ENCODE measurements at places on chromosomes 13 and 19. TPM values are rescaled to one million over a fixed set of nuclear protein-coding genes. Genes with fewer than 3 reads are reported as not detected.

GRCh38 chr19:18274781-18275356, 617 bp upstream of the IQCN start:
- DNase-seq: peak; percentile 95

GRCh38 chr13:35143123-35143522, 201.1 kb downstream of the NBEA start:
- no peak for DNase-seq

DNA sequence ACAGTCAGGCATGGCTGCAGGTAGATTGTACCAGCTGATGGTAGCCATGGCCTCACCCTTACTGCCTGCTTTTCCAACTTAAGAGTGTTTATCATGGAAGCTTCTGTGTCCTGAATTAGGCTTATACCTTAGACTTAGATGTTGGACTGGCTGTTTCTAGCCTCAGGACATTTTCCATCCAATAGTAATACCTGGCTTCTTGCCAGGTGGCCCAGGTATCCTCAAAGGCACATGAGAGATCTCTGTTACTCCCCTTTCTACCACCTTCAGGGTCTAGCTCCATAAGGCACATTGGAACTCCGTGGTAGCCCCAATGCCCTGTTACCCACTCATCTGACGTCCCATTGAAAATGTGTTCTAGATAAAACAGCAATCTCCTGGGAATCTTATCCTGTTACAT, 407.5 kb downstream of the SPRY2 start:
- DNase-seq: no peak

Gene B3GNT8
- 4.4 TPM for total RNA-seq

Gene CBARP
- 1.1 TPM for total RNA-seq
